ENCODE measurements at places on chromosomes 1 and 21.

GRCh38 chr1:220526294-220526693 lies 1.6 kb upstream of the MARK1 start:
- DNase-seq: no peak

DNA sequence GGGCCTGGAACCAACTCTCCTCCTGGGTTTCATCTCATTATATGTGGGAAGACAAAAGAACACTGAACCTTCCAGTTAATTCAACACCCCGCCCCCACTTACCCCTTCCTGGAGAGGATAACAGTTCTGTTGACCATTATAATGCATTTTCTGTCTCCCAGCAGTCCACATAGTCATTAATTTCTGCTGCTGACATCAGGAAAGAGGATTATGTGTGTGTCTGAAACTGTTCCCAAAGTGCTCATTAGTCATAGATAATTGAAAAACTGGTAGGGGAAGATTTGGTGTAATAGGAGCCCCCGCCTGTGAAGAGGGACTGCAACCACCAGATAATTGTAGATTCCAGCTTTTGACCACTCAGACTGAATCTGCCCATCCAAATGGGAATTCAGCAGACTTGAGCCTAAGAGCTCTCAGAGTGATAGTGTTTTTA lies 208.7 kb downstream of the FGGY start:
- DNase-seq: no peak

DNA sequence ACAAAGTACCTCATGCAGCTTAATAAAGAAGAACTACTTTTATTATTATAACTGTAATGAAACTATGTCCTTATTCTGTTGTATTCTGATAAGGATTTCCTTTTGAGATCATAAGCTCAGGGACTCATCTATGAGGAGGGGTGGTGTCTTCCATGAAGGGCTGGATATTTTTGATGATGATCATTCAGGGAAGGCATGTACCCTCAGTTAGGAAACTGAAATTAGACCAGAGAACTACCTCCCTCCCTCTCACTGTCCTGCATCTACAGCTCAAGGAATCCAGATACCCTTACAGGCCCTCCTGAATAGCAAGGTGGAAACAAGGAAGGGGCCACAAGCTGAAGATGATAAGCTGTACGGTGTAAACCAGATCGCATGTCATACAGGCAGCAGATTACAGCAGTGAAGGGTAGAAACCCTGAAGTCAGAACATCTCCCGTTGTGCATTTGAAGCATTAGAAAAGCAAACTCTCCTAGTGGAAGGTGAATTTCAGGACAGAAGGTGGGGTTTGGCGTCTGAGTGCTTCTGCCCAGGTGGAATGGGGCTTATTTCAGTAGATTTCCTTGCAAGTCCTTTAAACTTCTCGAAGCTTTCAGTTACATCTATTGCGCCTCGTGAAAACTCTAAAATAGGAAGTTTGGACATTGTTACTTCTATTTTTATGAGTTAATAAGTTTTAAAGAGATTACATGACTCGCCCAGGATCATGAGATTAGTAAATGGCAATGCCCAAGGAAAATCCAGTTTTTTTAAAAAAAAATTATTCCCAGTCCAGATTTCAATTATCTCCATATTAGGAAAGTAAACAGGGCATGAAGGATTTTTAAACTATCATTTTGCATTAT lies 101.1 kb upstream of the HNRNPU start:
- no peak for DNase-seq

- no peak for DNase-seq
These were observed 3.3 kb downstream of the CLCNKB start for GRCh38 chr1:16046842-16047241.

DNA sequence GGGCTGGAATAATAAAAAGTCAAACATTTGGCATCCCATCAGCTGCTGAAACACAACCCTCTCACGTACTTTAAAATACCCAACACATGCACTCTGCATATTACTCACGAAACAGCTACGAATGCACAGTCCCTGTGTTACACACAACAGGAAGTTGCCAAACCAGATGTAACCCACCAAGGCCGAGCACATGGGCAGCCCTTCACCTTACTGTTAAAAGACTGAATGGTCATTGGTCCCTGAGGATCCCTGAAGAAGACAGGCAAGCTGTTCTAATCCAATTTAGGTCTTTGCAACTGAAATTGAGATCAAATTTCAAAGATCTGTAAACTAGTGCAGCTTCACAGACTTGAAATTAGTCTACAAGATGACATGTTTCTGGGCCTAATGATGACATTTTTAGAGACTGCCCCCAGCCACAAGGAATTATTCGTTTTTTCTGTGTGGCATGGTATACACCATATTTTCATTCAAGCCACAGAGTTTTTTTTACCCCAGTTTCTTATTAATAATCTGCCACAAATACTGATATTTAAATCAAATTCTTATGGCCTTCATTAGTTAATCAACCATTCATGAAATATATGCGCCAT lies 25.6 kb upstream of the IER5 start:
- DNase-seq: no peak

GRCh38 chr21:32733356-32733755 lies 5.5 kb upstream of the SYNJ1 start:
- no peak for DNase-seq

DNA sequence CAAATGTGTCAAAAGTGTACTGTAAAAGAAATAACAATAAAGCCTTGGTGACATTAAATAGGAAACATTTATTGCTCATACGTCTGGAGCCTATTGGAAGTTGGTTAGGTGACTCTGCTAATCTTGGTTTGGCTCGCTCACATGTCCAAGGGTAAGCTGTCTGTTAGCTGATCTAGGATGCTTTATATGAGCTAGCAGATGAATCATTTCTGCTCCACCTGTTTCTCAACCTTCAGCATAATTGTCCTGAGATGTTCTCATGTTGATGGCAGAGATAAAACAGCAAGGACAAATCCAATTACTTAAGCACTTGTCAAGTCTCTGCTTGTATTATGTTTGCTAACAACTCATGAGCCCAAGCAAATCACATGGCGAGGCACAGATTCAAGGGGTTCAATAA lies 56.0 kb upstream of the CD53 start:
- no peak for DNase-seq

GRCh38 chr1:10457875-10458274 lies 8.0 kb downstream of the CORT start:
- DNase-seq: no peak

GRCh38 chr1:157700305-157700704 lies 264 bp downstream of the FCRL3 start:
- DNase-seq: no peak

DNA sequence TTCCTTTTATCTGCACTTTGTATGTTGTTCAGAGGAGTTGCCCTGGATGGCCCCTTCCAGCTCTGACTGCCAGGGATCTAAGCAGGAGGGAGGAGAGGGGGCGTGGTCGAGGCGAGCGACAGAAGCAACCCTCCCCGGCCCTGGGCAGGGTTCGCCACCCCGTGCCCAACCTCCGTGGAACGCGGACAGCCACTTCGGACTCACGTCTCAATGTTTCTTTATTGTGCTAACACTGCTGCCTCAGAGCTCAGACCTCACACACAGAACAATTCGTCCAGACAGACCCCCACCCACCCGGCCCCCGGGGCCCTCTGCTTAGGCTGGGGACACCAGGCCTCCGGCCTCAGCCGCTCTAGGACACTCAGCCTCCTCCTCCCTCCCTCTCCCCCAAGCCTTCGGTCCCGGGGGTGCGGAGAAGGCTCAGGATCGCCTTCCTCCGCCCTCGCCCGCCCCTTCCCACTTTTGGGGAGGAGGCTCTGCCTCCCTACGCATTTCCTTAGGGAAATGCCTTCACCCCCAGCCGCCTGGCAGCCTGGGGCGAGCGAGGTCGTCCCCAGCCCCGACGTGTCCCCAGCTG lies 8.3 kb downstream of the VSIG8 start:
- DNase-seq: peak; percentile 47

DNA sequence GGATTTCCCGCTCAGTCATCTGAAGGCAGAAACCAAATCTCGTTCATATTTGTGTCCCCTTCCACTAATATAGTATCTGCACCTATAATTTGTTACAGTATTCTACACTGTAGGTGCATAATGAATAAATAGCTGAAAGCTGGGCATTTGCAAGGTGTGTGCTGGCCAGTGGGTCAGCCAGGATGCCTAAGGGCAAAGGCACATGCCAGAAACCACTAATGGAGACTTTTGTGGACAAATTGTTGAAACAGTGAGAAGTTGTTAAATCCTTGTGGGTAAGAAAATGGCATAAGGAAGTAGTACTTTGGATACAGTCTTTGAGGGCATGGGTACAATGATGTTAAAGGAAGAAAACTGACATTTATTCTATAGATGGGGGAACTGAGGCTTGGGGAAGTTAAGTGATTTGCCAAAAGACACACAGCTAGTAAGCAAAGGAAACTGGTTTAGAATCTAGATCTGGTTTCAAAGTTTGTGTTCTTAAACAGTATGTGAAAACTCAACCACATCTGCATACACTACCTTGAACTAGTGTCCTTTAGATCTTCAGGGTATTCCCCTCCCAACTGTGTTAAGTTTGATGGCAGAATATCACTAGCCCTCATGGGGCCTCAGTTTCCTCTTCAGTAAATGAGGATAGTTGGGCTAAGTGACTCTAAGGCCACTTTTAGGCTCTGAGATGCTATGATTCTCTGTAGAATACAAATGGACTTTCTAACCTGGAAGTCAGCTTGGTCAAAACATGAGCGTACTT lies 26.5 kb upstream of the LRRC8C start:
- no peak for DNase-seq

DNA sequence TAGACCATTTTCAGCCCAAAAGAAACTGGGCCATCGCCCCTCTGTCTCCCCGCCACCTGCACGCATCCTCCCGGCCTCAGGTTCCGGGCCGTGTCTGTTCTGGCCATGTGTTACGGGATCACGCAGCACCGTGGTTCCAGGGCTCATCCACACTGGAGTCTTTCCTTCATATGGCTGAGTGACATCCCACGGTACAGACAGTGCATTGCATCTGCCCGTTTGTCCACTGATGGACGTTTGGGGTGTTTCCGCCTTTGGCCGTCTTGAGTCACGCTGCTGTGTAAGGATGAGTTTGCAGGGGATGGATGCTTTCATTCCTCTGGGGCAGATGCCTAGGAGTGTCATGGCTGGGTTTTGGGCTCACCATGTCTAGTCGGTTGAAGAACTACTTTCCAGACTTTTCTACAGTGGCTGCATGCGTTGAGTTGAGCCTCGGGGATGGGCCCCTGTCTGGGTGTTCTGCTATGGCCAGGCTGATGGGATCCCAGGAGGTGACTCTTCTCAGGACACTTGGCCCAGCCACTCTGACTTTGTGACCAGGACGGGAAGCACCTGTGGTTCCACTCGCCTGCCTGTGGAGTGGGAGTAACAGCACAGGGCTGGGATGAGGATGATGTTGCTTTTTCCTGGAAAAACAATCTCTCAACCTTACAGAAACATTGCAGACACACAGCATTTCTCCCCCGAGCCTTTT lies 16.8 kb downstream of the RRP1 start:
- DNase-seq: no peak

DNA sequence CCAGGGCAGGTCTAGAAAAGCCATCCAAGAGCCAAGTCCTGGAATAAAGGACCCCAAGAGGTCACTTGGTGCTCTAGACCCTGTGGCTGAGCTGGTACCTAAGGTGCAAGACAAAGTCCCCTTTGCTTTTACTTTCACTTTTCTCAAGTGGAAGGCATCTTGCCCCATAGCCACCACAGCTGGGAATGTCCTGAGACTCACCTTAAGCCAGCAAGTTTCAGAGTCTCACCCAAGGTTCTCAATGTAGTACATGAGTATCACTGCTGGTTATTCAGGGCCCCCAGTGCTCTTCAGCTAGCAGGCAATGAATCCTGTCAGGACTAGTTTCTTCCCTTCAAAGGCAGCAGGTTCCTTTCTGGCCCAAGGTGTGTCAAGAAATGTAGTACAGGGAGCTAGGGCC lies 67.5 kb downstream of the UROD start:
- no peak for DNase-seq

DNA sequence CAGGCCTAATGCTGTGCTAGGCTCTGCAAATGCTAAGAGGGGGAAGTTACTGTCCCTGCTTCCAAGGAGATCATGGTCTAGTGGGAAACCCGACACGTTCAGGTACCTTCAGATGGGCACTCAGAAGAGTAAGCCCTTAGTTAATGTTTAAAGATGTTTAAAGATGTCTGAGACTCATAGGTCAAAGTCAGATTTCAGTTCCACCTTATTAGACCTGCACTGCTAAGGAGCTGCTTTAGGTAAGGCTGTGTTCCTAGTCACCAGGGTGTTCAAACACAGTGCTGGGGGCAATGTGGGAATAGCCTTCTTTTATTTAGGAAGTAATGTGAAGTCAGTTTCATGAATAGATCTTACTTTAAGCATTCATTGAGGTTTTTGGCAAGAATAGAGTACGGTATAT lies 3.8 kb upstream of the RUSC1 start:
- DNase-seq: no peak

DNA sequence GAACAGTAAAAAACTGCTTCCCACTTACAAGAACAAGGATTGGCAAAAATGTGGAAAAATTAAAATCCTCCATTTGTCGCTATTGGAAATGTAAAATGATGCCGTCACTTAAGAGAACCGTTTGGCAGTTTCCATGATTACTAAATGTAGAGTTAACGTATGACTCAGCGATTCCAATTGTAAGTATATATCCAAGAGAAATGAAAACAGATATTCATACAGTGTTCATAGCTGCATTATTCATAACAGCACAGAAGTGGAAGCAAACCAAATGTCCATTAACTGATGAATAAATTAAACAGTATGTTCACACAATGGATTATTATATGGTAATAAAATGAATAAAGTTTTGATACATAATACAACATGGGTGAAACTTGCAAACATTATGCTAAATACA lies 971.0 kb downstream of the AMY1C start:
- no peak for DNase-seq

GRCh38 chr21:44454747-44455523 lies at the start of gene LRRC3:
Gene LRRC3 (plus strand): TSS chr21:44455510. CDS start chr21:44456645, 1,135 bp downstream.
- peak; percentile 29 for DNase-seq

DNA sequence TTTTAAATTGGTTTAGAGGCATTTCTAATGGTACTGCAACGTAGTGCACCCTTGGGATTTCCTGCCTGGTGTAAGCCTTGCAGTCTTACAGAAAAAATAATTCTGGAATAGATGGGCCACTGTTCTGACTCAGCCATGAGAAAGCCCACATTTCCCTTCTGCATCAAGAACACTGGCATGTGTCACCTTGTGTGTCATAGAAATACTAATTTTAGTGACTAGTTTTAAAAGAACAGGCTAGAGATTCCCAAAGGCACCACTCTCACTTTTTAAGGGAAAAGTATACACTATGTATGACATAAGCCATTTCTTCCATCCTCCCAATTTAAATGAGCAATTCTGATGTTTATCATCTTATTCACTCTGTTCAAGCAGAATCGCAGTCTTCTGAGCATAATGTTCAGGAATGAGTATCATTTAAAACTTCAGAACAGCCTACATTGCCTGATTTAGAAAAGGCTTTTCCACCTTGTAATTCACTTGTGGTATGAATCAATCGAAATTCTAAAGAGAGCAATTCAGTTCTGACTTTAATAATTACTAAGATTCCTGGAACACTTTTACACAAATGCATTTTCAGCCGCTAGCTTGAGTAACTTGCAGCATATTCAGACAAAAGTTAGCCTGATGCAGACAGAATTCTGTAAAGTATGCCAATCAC lies 18.8 kb downstream of the RGS13 start:
- DNase-seq: no peak

- no peak for DNase-seq
These were observed 552 bp downstream of the GPATCH4 start for GRCh38 chr1:156600733-156601121.

GRCh38 chr1:162498496-162498810 lies 835 bp downstream of the UHMK1 start:
- DNase-seq: no peak

GRCh38 chr21:39721885-39722284 lies 23.1 kb upstream of the IGSF5 start:
- no peak for DNase-seq

Measured in HT-29 (cell line).